ENCODE measurements at places on chromosomes 12 and 14. TPM values are rescaled to one million over a fixed set of nuclear protein-coding genes. Genes with fewer than 3 reads are reported as not detected.

Gene CLBA1
- total RNA-seq = 6.0 TPM

Gene USP44
- total RNA-seq = 0.18 TPM

Gene NYNRIN
- total RNA-seq = 20.0 TPM

GRCh38 chr12:19120795-19121194, 8.7 kb upstream of the PLEKHA5 start:
- no peaks in the 10 kb centered on the region for H3K4me1 ChIP-seq
- no peak overlapping the region for H3K4me3 ChIP-seq
